ENCODE measurements at places on chromosomes 1 and 21. TPM values are rescaled to one million over a fixed set of nuclear protein-coding genes. Genes with fewer than 3 reads are reported as not detected.
A peak's percentile ranks its signal among the peaks of the same experiment; 100 is the strongest.

GRCh38 chr1:229031061-229031460 is 239.8 kb upstream of the RAB4A start:
- DNase-seq = no peak

- peak; percentile 65 for DNase-seq
Observed at GRCh38 chr1:18299441-18300338, 181.0 kb upstream of the KLHDC7A start.

SH3BP5L gene
- total RNA-seq = 24.5 TPM

DNA sequence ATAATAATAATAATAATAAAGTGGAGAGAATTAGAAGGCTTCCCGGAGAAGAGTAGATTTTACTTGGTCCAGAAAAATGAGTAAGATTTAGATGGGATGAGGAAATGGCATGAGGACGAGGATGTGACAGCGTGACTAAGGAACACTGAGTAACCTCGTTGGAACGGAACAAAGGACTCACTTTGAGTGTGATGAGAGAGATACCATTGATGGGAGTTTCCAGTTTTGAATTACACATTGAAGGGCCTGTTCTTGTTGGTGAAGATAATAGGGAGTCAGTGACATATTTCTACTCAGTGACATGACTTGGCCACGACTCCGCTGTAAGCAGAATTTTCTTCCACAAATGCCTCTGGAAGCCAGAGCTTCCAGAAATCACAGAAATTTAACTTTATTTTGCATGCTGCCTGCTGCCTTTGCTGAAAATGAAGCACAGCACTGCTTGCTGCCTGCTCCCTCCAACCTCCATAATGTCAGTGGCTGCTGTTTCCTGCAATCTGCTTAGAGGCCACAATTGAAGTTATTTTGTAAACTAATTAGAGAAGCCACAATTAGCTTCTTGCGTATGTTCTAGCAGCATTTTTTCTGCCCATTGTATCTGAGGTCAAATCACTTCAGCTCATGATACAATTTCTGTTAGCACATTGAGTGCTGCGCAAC is 33.7 kb upstream of the FBXO28 start:
- no peak for DNase-seq

GRCh38 chr1:215970406-215970805 is 403.3 kb downstream of the KCTD3 start:
- DNase-seq = no peak
